Activated T-helper 1 cell treated with anti-CD3 and anti-CD28 coated beads, Interleukin-2, amount 50 U/mL, for 16 hours (primary cell): ENCODE measurements at places on chromosomes 16 and 17.

GRCh38 chr16:24002619-24003018 is 166.8 kb downstream of the PRKCB start:
- no peak for DNase-seq

GRCh38 chr17:72376526-72377345 is 255.9 kb downstream of the SOX9 start:
- no peak for DNase-seq

- no peak for DNase-seq
Measured at GRCh38 chr17:59425085-59425931, 93.9 kb downstream of the YPEL2 start.

GRCh38 chr16:57611706-57612105 is 16.7 kb upstream of the ADGRG1 start:
- no peak for DNase-seq

DNA sequence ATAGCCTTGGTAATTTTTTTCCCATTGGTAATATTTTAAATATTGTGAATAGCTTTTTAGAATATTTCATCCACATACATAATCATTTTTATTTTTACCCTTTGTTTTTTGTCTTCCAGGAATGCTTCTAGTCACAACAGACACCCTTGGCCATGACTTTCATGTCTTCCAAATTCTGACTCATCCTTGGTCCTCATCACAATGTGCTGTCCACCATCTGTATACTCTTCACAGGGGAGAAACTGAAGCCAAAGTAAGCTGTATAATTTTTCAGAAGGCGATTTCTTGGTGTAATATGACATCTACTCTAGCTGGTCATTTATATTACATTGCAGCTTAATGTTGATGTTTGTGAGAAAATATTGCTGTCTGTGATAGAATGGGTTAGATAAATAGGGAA is 269.4 kb downstream of the BCAS3 start:
- DNase-seq: no peak

DNA sequence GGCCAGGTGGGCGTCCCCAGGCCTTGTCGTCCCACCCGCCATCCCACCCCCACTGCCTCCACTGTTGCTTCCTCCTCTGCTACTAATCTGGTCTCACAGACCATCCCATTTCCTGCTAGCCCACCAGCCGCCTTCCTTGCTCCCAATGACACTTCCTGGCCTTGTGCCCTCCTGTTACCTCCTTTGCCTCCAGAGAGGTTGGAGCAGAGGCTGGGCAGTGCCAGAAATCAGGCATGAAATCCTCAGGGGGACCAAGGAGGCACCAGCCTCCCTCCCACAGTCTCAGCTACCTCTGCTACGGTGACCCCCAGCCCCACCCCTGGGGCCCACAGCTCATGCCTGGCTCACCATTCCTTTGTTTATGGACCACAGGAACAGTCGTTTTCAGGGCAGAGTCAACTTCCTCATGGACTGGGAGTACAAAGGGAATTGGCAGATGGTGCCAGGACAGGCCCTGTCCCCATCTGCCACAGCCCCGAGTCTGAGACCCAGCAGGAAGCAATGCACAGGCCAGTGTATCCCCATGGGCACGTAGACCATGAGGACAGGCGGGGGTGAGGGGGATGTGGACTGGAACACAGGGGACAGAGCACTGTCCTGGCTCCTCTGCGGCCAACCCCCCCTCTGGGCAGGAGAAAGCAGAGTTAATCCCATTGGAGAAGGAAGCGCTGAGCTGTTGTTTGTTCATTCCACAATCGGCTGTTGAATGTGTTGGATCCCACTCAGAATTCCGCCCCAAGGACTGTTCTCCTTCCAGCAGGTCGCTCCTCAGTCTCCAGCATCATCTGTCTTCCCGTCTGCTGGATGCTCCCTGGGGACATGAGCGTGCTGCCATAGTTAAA is 2.2 kb upstream of the CDH5 start:
- no peak for DNase-seq

- DNase-seq: no peak
Measured at GRCh38 chr17:21376759-21377690, 868 bp downstream of the KCNJ12 start.

GRCh38 chr17:41338961-41339485 is 11.6 kb downstream of the KRT33A start:
- DNase-seq: peak; percentile 25

GRCh38 chr17:34133350-34133749 is 121.7 kb upstream of the CCL2 start:
- no peak for DNase-seq

DNA sequence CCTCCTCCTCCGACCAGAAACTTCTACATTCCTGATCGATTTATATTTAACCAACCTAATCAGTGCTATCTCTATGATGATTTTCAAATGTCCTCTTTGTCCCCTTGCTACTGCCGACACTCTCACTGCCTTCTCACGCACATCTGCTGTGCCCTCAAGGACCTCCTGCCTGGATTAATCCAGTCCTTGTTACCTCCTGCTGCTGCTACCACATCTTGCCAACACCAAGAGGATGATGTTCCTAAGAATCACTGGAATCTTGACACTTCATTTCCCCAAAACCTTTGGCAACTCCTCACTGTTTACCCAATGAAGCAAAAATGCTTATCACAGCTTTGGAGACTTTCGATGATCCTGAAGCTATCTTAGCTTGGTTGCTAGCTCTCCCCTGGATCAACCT is 287.3 kb upstream of the AXIN2 start:
- no peak for DNase-seq

- DNase-seq: no peak
Measured at GRCh38 chr17:61567045-61567802, 23.8 kb downstream of the NACA2 start.

- no peak for DNase-seq
Measured at GRCh38 chr17:75590314-75590761, 2.7 kb downstream of the MYO15B start.

DNA sequence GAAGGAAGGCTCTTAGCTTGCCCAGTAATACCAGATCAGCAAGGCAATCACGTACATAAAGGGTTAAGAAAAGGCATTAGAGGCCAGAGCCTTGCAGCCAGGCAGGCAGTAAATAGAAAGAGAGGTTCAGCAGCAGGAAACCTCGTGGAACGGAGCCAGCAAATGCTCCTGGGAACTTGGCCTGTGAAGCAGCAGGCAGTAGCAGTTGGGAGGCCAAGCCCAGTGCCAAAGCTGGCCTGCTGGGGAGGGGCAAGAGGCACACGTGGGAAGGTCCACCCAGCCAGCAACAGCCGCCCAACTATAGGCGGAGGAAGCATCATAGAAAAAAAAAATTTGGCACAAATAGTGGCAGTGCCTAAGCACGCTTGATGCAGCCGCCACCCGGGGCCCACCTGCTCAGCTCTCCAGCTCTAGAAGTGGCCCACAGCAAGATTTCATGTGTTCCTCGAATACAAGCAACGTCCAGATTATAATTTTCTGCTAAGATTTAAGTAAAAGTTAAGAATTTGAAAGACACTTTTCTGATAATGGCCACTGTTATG is 2339.5 kb downstream of the TP53TG3F start:
- DNase-seq: no peak

- DNase-seq: no peak
Measured at GRCh38 chr17:56136301-56136700, 17.0 kb upstream of the ANKFN1 start.

DNA sequence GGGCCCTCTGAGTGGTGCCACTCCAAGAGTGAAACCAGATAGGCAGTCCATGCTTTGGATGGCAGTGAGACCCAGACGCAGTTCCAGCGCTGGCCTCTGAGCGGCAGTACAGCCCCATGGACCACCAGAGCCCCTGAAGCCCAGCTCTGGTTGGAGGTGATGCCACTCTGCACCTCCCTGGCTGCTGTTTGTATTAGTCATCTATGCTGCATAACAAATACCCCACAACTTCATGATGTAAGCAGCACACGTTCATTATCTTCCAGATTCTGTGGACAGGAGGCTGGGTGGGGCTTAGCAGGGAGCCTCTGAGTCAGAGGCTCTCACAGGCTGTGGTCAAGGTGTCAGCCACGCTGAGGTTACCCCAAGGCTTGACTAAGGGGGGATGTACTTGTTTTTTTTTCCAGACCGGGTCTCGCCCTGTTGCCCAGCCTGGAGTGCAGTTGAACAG is 5.1 kb upstream of the NME4 start:
- DNase-seq: no peak

- no peak for DNase-seq
Measured at GRCh38 chr17:33021731-33022408, 30.2 kb downstream of the SPACA3 start.

DNA sequence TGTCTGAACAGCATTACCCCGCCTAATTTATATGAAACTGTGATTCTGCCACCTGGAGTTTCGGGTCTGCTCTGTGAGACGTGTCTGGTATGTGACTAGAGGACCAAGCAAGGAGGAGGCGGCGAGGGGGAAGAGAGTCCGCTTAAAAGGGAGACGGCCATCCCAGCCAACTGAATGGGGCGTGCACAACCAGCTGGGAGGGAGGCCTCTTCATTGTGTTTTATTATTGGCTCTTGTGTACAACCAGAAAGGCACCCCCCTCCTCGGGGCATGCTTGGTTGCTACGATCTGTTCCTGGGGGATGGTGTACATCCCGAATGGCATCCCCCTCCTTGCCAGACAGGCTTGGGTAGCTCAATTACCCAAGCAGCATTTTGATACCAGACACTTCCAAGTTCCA is 384.5 kb upstream of the SALL1 start:
- no peak for DNase-seq

GRCh38 chr17:61054436-61054835 is 345.2 kb upstream of the TBX2 start:
- DNase-seq: no peak

- DNase-seq: no peak
Measured at GRCh38 chr16:83253521-83253920, 554.3 kb upstream of the HSBP1 start.

DNA sequence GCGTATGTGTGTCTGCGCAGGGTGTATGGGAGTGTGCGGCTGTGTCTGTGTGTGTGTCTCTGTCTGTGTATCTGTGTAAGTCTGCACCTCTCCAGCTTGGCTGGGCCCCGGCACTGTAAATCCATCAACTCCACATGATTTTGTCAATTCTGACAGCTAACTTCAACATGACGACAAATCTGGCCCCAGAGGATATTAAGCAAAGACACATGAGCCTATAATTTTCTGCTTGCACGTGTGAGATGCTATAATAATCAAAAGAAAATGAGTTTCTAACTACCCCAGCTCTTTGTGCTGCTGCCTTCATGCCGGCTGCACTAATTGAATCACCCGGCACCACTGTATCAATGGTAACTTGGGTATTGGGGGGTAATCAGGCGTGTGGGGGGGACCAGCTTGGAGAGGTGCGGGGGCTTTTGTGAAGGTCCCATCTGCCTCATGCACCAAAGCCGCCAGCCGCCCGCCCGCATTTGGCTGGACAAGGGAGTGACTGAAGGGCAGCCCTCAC is 57.6 kb upstream of the LHX1 start:
- DNase-seq: no peak

DNA sequence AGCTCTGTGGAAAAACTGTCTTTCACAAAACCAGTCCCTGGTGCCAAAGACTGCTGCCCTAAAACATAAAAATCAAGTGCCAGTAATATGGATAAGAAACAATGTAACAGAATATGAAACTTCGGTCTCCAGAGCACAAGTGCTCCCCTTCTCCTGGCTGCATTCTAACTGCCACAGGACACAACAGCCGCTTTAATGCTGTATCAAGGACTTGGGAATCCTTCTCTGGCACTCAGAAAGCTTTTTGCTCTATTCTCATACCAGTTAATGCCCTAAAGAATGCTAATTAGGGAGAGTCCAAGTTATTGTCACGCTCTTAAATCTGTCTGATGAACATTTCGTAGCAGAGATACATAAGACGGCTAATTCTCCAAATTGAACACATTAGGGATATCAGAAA is 90.9 kb downstream of the PARN start:
- DNase-seq: no peak

GRCh38 chr17:81401723-81402529 is 6.7 kb downstream of the BAHCC1 start:
- no peak for DNase-seq

DNA sequence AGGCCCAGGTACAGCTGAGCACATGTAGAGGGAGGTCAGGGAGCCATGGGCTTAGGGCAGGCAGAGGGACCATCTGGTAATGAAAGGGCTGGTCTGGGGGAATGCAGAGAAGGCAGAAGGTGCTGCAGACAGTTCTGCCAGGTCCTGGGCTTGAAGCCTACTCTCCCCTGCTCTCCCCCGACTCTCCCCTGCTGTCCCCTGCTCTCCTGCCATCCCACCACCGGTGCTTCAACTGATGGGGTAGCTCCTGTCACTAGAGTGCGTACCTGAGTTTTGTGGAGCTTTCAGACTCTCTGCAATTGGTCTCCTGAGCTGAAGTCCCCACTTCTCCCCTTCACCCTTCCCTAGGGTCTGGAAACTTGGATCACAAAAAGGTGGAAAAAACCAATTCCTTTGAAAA is 37.3 kb upstream of the PHOSPHO1 start:
- DNase-seq: no peak

GRCh38 chr16:20673071-20673806 is 24.2 kb downstream of the ACSM1 start:
- DNase-seq: no peak

- DNase-seq: no peak
Measured at GRCh38 chr17:43341715-43342588, 56.8 kb upstream of the ARL4D start.

DNA sequence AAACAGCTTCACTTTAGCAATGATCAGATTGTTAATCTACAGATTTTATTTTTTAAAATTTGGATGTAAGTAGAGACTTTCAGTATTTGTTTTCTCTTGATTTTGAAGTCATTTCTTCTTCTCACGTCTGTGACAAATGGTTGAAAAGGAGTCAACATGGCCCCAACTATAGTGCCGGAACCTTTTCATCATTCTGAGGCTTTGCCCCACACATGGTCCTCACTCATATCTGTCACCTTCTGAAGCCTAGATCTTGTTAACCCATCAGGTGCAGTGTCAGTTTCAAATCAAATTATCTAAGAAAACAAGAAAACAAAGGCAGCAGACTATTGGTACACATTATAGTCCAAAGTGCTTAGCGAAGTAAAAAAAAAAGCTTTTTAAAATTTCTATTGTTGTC is 124.1 kb downstream of the TRIM37 start:
- DNase-seq: no peak
